ENCODE measurements at places on chromosomes 3 and 15. TPM values are rescaled to one million over a fixed set of nuclear protein-coding genes. Genes with fewer than 3 reads are reported as not detected.

TRIM42 gene
- not detected for total RNA-seq

DNA sequence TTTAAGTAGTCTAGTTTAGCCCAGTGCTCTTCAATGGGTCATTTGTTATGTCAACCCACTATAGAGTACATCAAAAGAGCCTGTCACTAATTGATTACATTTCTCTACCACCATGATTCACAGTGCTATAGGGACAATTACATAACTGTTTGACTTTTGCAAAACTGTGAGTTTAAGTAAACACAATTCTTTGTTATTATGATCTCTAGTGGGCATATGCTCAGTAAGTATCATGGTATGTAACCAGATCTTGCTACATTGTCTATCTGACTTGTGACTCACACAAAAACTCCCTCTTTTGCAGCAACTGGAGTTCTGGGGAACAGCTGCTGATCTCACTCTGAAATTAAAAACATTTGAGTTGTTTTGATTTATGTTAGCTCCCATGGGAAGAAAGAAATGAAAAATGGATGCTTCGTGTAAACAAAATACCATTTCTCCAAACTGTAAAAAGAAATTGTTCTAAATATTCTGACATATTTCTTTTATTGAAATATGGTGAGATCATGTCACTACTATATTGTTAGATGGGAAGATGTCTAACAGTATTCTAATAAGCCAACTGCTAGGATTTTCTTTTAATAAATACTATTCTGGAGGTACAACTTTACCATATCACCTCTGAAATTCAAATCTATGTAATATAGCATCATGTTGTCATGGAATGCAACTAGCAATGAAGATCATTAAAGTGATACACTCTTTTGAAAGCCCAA, 470.4 kb downstream of the ROBO1 start:
- H3K4me1 ChIP-seq = peaks cover 9% of the 10 kb centered on the region
- H3K27me3 ChIP-seq = no peaks in the 10 kb centered on the region
- no peaks in the 10 kb centered on the region for H3K36me3 ChIP-seq
- H3K27ac ChIP-seq = no peak overlapping the region
- H3K4me3 ChIP-seq = no peak overlapping the region

DNA sequence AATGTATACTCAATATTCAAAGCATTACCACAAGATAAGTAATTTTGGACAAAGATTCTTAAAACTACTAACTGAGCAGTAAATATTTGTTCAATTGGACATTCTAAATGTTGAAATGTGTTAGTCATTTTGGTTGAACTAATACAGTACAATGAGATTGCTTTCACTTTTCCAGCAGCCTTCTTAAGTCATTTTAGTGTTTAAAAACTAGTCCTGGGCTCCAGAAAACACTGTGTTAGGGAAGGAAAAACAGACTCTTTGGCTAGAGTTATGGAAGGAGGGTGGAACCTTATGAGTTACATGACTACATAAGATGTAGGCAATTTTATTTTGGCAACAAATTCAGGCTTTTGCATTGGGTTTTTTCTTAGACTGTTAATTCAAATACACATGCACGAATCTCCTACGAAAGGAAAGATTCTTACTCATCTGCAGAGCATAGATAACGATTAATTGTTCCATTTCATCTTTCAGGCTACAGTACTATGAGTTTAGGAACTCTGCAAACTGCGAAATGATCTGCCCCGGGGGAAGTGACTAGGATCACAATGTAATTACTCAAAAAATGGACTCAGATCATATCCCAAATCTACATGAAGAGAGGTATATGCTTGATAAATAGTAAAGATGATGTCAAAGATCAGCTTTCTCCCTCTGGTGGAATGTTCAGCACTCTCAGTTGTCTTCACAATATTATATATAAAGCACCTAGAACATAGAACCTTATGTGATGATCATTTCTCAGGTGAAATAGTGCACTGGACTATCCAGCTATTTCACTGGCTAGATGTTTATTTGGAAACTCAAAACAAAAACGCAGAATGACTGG, 492.8 kb upstream of the MDFIC2 start:
- H3K36me3 ChIP-seq = no peaks in the 10 kb centered on the region
- DNase-seq = no peak
- H3K27ac ChIP-seq = peak overlapping the region; percentile 11
- no peaks in the 10 kb centered on the region for H3K27me3 ChIP-seq
- H3K4me3 ChIP-seq = peak overlapping the region; percentile 20

- no peak overlapping the region for H3K4me3 ChIP-seq
- no peaks in the 10 kb centered on the region for H3K27me3 ChIP-seq
- no peak for DNase-seq
- H3K27ac ChIP-seq = no peak overlapping the region
- no peaks in the 10 kb centered on the region for H3K36me3 ChIP-seq
- no peaks in the 10 kb centered on the region for H3K4me1 ChIP-seq
Measured at GRCh38 chr3:25831578-25831977, 41.7 kb downstream of the OXSM start.

DNA sequence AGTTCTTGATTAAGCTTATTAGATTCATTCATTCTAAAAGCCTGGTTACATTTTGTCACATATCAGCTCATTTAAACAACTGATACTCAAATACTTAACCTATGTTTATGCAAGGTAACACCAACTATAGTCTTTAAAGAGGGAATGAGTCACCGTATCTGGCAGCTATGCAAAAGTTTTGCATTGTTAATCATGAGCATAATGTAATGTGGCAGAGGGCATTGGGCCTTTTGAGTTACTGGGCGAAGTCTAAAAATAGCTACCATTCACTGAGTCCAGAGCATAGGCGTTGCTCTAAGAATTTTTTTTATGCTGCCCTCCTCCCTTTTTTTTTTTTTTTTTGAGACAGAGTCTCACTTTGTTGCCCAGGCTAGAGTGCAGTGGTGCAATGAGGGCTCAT, 277.7 kb upstream of the ZNF717 start:
- no peak for DNase-seq
- no peaks in the 10 kb centered on the region for H3K36me3 ChIP-seq

All from osteoblast (primary cell).